ENCODE measurements at places on chromosomes 12 and 14.

DNA sequence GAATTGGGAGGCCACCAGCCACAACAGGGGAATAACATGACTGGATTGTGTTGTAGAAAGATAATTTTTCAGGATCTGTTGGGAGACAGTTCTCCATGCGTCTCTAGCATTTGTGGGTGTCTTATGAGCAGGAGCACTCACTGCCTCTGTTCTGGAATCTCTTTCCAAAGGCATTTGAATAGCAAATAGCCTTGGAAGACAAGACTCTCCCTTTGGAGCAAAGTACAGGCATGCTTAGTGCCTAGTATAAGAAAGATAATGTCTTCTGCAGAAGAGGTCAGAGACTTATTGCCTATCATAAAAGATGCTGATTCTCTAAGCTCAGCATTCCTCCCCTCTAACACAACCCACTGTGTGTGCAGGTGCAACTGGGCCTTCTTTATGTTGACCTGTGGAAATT is 58.3 kb downstream of the VCPKMT start:
- no peak for DNase-seq

- DNase-seq, result no peak
These were observed 1.3 kb downstream of the NAA30 start for GRCh38 chr14:57391517-57392195.

DNA sequence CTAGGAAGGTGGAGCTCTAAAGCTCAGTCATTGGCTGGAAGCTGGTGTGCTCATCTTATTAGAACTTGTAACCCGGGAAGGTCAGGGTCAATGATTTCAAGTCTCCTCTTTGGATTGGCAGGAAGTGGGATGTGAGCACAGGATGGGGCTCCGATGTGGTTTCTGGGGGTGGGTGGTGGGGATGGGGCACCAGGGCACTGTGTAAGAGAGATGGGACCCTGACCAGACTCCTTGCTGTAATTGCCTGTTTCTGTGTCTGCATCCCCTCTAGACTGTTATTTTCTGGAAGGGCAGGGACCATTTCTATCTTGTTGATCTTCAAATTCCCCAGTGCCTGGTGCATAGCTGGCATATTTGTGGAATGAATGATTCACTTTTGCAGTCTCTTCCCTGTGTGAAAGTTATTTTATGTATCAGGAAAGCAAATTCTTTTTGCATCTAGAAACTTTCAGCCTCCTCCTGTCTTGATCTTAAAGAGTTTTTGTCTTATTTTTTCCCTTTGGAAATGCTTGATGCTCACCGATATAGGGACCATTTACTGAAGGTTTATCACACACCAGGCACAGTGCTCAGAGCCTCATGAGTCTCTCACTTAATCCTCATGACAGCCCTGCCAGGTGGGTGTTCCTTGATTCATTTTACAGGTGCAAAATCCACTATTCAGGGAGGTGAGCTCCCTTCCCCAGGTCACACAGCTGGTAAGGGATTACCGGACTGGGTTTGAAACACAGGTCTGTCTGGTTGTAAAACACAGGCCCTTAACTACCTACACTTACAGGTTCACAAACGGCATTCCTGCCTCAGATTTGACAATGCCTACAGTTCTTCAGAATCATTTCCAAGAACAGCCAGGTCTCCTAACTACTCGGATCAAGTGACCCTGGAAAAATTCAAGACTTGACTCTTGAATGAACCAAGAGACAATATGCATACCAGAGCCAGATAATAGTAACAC is 86.9 kb upstream of the IGF1 start:
- DNase-seq, result no peak

DNA sequence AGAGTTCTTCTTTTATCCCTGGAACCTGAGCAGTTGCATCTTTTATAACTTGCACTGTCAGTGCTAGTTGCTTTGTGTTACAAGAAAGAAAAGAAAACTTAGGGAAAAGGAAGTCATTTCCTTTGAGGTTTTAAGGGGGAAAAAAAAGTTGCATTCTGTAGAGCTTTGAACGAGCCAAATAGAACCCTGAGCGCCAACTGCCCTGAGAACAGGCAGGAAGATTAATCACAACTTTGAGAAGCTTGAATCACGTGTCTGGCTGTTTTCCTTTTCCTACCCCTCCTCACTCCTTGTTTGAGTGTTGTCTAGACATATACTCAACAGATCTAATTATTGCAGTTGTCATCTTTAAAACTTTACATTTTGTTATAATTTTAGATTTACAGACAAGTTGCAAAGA is 12.5 kb downstream of the PCNX1 start:
- no peak for DNase-seq

- peak; percentile 82 for DNase-seq
These were observed at the start of gene NUDT14 for GRCh38 chr14:105180592-105181548. TSS of gene NUDT14 (minus strand) at chr14:105181312. CDS start at chr14:105181209, 103 bp downstream.

DNA sequence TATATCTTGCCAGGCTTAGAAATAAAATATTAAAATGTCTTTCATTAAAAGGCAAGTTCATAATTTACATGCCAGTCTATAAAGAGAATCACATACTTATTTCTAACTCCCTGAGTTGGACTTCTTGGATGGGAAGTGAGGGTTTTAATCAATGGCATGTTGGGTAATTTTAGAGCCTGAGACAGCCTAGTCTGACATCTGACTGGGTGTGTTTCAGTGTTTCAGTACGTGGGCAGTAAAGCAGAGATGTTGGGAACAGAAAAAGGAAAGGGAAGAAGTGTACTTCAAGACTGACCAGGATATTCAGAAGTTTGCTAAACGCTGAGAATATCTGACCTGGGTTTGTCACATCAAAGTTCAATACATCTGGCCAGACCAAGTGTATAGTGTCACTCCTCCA is 171.8 kb downstream of the BTG1 start:
- no peak for DNase-seq

GRCh38 chr14:59103396-59103795 is 85.1 kb upstream of the DAAM1 start:
- DNase-seq, result no peak

GRCh38 chr12:121774968-121775474 is 18.5 kb downstream of the RHOF start:
- no peak for DNase-seq

GRCh38 chr12:22855456-22855855 is 230.5 kb downstream of the ETNK1 start:
- no peak for DNase-seq

- DNase-seq, result no peak
These were observed 59.1 kb downstream of the TMEM132D start for GRCh38 chr12:129844662-129845220.

GRCh38 chr14:69643430-69644200 is 32.2 kb downstream of the SUSD6 start:
- DNase-seq, result peak; percentile 78

DNA sequence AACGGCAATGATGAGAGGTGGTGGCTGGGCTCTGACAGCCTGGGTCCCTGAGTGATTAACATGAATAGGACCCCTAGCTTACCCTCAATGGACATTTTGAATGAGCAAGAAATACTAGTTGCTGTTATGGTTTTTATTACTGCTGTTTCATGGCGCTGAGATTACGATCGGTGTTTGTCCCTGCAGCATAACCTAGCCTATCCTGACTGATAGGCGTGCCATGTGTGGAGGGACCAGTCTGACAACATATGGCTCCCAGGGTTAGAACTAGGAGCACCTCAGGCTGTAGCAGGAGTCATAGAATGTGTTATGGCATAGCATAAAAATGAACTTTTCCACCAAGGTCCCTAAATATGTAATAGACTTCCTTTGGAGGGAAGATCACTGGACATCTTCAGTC is 137.5 kb upstream of the HIF1A start:
- no peak for DNase-seq

DNA sequence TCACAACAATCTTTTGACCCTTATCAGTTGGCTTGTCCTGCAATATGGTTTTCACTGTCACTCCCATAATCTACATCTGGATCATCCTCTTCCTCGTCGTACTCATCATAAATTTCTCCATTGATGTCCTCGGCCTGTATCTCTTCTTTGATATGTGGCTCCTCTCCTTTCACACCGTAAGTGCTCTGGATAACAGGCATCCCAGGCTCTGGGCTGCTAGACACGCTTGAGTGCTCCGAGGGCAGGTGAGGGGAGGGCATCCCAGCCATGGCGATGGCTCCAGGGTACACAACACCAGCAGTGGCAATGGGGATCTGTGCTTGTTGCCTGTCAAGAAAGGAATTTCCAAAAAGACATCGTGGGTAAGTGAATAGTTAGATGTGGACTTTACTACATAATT is 415.3 kb downstream of the SOX5 start:
- no peak for DNase-seq

- DNase-seq, result no peak
These were observed 404.4 kb downstream of the SLC6A15 start for GRCh38 chr12:84507956-84508850.

DNA sequence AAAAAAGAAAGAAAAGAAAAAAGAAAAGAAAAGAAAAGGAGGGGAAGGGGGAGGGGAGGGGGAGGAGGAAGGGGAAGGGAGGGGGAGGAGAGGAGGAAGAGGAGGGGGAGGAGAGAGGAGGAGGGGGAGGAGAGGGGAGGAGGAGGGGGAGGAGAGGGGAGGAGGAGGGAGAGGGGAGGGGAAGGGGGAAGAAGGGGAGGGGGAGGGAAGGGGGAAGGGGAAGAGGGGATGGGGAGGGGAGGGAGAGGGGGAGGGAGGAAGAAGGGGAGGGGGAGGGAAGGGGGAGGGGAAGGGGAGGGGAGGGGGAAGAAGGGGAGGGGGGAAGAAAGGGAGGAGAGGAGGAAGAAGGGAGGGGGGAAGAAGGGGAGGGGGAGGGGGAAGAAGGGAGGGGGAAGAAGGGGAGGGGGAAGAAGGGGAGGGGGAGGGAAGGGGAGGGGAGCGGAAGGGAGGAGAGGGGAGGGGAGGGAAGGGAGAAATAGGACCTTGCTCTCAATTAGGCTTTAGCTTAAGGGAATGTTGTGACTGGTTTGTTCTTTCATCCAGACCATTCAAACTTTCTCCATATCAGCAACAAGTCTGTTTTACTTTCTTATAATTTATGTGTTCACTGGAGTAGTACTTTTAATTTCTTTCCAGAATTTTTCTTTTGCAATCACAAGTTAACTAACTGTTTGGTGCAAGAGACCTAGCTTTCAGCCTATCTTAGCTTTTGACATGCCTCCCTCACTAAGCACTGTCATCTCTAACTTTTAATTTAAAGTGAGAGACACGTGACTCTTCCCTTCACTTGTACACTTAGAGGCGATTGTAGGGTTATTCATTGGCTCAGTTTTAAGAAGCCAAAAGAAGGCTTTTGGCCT is 76.5 kb upstream of the EGLN3 start:
- DNase-seq, result no peak

GRCh38 chr14:44897845-44898151 is 63.9 kb downstream of the KLHL28 start:
- no peak for DNase-seq

- DNase-seq, result no peak
These were observed 21.5 kb upstream of the PTPRQ start for GRCh38 chr12:80422550-80422949.

DNA sequence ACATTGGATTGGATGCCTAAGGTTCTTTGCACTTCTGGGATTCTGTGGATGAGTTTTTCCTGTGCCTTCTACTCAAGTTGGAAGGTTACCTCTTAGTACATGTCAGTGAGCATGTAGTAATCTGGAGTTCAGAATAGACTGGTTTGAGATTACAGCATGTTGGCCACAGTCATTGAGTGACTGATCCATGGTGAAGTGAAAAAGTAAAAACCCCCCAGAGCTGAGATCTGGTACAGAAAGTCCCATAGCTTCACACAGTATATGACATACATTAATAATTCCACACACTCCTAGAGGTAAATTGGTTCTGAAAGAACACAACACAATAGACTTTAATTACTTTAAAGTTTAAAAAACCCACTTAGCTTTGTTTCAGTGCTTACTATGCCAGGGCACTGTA is 11.9 kb upstream of the CCND2 start:
- DNase-seq, result no peak

GRCh38 chr12:109947521-109947920 is 47.4 kb downstream of the TCHP start:
- DNase-seq, result no peak

- DNase-seq, result no peak
These were observed 6.7 kb upstream of the GOLGA3 start for GRCh38 chr12:132835076-132836025.

DNA sequence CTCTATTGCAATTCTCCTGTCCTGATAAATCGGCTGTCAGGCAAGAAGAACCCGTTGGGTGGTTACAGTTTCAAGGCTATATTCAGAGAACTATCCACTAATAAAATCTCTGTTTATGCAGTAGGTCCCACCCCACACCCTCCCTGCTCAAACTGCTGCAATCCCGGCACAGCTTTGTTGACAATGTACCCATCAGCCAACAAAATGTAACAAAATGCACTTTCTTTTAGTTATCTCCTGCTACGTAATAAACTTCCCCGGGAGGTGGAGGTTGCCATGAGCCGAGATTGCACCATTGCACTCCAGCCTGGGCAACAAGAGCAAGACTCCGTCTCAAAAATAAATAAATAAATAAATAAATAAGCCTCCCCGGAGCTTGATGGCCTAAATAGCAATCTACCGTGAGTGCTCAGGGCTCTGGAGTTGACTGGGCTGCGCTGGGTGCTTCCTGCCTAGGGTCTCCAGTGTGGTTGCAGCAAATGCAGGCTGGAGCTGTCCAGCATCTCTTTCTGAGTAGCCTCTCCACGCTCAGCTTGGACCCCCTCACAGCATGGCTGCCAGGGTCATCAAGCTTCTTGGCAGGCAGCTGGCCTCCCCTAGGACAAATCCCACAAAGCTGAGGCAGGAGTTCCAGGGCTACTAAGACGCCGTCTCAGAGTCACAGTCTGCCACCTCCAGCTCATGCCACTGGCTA is 43.2 kb upstream of the FBRSL1 start:
- DNase-seq, result no peak

DNA sequence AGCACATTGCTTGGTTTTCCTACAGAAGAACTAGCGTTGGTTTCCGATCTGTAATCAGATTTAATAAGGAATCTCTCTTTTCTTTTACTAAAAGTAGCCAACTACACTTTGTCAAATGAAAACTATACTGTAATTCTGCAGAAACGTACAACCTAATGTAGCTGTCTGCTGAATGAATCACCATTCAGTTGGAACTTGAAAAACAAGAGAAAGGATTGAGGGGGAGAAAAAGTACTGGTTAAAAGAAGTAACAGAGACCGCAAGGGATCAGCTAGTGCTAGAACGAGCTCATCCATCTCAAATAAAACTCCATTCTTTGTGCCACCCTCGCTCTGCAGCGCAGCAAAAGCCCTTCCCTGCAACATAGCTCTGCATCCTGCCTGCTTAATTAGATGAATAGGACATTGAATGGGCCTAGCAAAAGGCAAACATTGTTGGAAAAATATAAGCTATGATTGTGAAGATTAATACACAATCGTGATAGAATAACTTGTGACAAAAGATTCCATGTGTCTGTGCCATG is 2.6 kb downstream of the GARIN2 start:
- DNase-seq, result peak; percentile 26

- no peak for DNase-seq
These were observed 63.0 kb upstream of the BCL2L14 start for GRCh38 chr12:12007713-12008231.

DNA sequence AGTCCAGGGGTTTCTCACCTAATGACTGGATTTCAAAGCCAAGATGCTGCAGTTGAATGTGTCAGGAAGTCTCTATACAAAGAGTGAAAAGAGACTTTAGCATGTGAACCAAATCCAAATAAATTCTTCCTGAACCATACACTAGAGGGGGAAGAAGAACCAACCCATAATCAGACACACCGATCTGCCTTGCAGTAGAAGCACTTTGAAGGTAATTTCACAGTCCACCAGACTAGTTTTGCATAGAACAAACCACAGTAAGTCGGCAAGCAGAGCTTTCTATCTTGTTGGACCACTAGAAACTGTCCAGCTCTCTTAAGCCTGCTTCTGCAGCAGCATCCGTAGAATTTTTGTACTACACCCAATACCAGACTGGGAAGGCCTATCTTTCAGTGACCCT is 39.3 kb downstream of the FIGNL2 start:
- no peak for DNase-seq

- no peak for DNase-seq
These were observed 487.5 kb upstream of the TMEM132C start for GRCh38 chr12:127779301-127780045.
